Stromal cell of bone marrow (primary cell): ENCODE measurements at places on chromosomes 2 and 18.

DNA sequence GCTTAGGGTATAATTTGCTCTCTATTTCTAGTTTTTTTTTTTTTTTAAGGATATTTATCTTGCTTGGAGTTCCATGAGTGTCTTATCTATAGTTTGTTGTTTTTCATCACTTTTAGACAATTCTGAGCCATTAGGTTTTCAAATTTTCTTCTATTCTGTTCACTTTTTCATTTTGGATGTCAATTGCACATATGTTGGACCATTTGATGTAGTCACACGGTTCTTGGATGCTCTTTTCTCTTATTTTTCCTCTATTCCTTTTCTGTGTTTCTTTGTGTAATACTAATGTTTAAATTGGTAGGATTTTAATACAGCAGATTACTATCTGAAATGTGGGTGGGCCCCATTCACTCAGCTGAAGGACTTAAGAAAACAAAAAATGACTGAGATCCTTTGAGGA, 292.6 kb downstream of the CALCRL start:
- no peak for DNase-seq

GRCh38 chr2:74872389-74872836, 38.5 kb downstream of the HK2 start:
- DNase-seq: no peak

GRCh38 chr2:46805401-46805951, 110.1 kb downstream of the MCFD2 start:
- DNase-seq: no peak

GRCh38 chr2:177478029-177478428, 85.5 kb downstream of the AGPS start:
- no peak for DNase-seq

GRCh38 chr18:34695310-34695709, 14.8 kb upstream of the DTNA start:
- DNase-seq: no peak

DNA sequence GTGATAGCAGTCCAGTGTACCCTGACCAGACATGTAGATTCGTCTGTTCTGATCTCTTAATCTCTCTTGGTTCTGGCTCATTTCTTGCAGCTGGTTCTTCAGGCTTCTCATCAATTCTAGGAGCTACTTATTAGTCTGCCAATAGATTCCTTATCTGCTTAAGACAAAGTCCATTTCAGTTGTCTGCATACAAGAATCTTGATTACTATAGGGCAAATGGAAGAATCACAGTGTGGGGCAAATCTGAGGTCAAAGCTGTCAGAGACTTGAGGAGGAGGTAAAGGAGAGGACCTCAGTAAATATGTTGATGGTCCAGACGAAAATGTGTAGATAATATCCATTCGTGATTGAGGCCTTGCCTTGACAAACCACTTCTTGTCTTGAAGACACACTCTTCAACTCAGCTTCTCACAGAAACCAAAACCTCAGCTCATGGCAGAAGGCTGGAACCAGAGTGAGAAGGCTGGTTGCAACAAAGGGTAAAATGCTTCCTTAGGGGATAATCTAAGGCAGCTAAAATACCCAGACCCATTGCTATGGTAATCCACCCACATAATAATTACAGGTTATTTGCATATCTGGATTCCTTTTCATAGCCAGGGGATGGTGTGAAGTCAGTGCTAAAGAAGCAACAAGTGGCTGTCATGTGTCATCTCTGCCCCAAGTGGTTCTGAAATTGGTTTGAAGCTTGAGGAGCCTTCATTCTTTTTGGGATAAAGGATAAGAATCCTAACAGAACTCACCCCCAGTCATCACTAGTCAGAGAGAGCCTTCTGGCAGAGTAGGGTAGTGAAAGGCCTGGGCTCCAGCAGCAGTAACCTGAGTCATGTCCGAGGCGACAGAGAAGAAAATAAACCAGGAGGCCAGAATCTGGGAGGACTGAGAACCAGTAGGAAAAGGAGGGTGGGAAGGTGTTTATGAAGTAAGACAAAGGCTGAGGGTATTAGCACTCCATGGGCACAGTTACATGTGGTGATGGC, 29.2 kb upstream of the PELI1 start:
- DNase-seq: no peak

DNA sequence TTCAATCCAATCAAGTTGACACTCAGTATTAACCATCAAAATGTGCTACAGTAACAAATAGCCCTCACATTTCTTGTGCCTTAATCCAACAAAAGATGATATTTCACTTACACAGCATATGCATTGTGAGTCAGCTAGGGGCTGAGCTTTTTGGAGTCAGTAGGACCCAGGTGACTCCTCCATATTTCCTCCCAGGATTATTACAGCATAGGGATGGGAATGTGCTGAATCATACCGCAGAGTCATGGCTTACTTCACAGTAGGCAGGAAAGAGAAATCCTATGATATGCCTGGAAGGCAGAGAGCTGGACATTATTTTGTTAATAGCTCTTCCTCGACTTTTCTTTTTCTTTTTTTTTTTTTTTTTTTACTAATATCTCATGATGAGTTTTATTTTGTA, 153.3 kb downstream of the TMEM182 start:
- DNase-seq: peak; percentile 72

DNA sequence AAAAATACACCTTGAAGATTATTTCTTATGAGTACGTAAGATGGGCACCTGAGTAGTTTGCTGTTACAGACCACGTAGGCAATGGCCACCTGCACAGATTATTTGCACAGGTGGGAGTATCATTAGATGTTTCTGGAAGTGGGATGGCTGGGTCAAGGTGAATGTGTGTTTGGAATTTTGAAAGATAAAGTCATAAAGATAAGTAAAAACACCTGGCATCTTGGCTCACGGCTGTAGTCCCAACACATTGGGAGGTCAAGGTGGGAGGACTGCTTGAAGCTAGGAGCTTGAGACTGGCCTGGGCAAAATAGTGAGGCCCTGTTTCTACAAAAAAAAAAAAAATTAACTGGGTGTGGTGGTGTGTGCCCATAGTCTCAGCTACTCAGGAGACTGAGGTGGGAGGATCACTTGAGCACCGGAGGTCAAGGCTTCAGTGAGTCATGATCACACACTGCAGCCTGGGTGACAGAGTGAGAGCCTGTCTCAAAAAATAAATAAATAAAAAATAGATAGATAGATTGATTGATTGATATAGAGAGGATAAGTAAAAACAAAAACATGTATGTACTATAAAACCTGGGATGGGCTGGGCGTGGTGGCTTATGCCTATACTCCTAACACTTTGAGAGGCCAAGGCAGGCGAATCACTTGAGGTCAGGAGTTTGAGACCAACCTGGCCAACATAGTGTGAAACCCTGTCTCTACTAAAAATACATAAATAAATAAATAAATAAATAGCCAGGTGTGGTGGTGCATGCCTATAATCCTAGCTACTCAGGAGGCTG, 30.4 kb downstream of the ODC1 start:
- no peak for DNase-seq

DNA sequence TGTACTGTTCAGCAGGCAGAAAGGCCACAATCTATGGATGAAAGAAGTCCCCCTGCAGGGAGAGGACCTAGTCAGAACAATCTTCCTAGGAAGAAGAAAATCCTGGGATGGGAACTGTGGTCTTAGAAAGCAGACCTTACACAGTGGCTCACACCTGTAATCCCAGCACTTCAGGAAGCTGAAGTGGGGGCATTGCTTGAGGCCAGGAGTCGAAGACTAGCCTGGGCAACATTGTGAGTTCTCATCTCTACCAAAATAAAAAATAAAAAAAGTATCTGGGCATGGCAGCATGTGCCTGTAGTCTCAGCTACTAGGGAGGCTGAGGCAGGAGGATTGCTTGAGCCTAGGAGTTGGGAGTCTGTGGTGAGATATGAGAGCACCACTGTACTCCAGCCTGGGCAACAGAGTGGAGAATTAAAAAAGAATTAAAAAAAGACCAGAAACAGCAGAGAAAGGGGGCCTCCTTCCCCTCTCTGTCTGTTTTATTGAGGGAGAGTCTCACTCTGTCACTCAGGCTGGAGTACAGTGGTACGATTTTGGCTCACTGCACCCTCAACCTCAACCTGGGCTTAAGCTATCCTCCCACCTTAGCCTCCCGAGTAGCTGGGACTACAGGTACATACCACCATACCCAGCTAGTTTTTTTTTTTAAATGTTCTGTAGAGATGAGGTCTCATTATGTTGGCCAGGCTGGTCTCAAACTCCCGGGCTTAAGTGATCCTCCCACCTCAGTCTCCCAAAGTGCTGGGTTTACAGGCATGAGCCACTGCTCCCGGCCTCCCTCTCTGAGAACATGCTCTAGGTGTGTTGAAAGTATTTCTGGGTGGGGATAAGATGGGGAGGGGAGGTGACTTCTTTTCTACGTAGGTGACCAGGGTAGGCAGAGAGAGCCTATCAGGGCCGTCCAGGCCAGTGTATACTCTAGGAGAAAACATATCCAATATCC, 7.4 kb downstream of the RHOB start:
- no peak for DNase-seq

GRCh38 chr2:31784868-31785267, 204.1 kb upstream of the SRD5A2 start:
- DNase-seq: no peak

- no peak for DNase-seq
Measured at GRCh38 chr2:61426267-61426897, 44.5 kb downstream of the USP34 start.

GRCh38 chr2:237895544-237896506, 36.4 kb downstream of the RAMP1 start:
- no peak for DNase-seq

GRCh38 chr2:2331881-2332280, 806 bp upstream of the MYT1L start:
- DNase-seq: no peak

- DNase-seq: peak; percentile 33
Measured at GRCh38 chr2:166092889-166093288, 34.9 kb downstream of the SCN1A start.

- no peak for DNase-seq
Measured at GRCh38 chr2:99984799-99985515, 157.4 kb downstream of the AFF3 start.

DNA sequence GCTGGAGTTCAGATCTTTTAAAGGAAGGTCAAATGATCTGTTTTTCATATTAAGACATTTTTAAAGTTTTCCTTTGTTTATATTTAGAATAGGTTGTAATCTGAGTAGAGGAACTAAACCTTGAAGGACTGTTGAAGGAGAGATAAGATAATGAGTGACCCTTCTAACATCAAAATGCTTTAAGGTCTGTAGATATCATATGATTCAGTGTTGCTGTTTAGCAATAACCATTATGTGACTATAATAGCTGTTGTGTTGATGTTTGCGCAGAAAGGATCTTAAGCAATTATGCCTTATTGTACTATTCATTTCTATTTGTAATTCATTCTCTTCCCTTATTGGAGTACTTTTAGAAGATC, 60.0 kb downstream of the SLC16A14 start:
- DNase-seq: no peak

GRCh38 chr18:50182511-50182910, 12.4 kb downstream of the MYO5B start:
- no peak for DNase-seq

DNA sequence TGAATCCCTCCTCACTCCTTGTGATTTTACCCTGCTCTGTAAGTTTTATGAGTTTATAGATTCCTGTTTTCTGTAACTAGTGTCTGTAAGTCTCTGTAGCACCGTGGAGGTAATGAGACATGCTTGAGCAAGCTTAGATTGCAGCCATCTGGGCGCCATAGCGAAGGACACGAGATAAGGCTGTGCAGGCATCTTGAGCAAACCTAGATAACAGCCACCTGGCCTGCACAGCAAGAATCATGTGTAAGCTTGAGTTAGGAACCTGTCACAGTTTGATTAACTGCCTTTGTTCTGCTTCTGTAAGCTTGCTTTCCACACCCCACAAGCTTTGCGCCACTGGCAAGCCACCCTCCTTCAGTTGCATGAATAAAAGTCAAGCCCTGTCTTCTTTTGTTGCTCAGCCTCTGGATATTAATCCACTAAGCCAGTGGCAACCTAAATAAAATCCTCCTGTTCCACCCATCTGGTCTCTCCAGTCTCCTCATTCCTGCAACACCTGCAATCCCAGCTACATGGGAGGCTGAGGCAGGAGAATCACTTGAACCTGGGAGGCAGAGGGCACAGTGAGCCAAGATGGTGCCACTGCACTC, 270.6 kb upstream of the RGPD4 start:
- no peak for DNase-seq

DNA sequence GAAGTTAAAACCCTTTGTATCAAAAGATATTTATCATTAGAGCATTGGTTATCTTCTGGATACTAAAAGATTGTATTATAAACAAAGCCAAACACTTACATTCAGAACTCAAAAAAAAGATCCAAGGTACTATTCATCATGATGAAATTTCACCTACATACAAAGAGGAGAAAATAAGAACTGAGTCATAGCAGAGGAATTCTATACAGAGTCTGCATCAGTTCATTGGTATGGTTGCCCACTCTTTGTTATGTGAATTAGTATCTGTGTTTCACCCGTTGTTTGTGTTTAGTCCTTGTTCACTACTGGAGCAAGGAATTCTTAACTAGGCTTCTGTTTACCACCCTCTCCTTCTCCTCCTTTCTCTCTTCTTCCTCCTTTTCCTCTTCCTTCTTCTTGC, 157.9 kb downstream of the LNPK start:
- no peak for DNase-seq

GRCh38 chr18:1392865-1393734, 488.4 kb downstream of the ADCYAP1 start:
- DNase-seq: no peak

GRCh38 chr2:122780251-122780650, 1024.8 kb downstream of the TSN start:
- no peak for DNase-seq

DNA sequence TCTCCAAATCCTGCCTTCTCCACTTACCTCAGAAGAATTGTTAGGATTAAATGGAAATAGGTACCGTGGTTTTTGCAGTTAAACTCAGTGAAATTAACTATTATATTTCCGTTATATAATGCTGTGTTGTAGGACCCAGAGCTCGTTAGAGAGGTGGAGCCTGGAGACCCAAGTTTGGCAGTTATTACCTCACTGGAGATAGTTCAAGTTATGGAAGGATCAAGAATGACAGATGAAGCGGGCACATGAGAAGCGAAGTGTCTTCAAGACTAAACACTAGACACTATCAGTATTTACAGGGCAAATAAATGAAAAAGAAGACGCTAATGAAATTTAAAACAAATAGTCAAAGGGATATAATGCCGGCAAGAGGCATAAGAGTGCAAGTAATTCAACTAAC, 866 bp downstream of the CWC22 start:
- DNase-seq: no peak

- DNase-seq: no peak
Measured at GRCh38 chr2:101440127-101440738, 34.7 kb downstream of the RFX8 start.

GRCh38 chr2:34288016-34288415, 688.9 kb upstream of the FAM98A start:
- no peak for DNase-seq
